ENCODE measurements at places on chromosomes 3 and 15. TPM values are rescaled to one million over a fixed set of nuclear protein-coding genes. Genes with fewer than 3 reads are reported as not detected.

The PARP3 gene
- total RNA-seq: 34.2 TPM

The SPESP1 gene
- 5.3 TPM for total RNA-seq

The ZNF770 gene
- total RNA-seq: 29.1 TPM

The ARRDC4 gene
- 19.0 TPM for total RNA-seq

The CLSTN2 gene
- 0.13 TPM for total RNA-seq

The GOLGA8T gene
- total RNA-seq: not detected

The SATB1 gene
- 77.7 TPM for total RNA-seq

The WDR49 gene
- 1.5 TPM for total RNA-seq

The AGTR1 gene
- total RNA-seq: 12.4 TPM

The IQCF5 gene
- not detected for total RNA-seq

The CCDC32 gene
- total RNA-seq: 46.4 TPM

The LRRFIP2 gene
- 73.5 TPM for total RNA-seq

The SCN5A gene
- 1.2 TPM for total RNA-seq

The SLC28A2 gene
- not detected for total RNA-seq

The CXCR6 gene
- 6.6 TPM for total RNA-seq

The GADL1 gene
- total RNA-seq: not detected

The PLSCR5 gene
- total RNA-seq: not detected

The SIN3A gene
- 75.2 TPM for total RNA-seq

The CACNA2D2 gene
- total RNA-seq: 1.1 TPM

Measured in spleen (tissue), 13 donors.